Stimulated activated CD4-positive, alpha-beta T cell treated with anti-CD3 and anti-CD28 coated beads, Interleukin-4, amount 100 ng/mL, for 48 hours (primary cell): ENCODE measurements at places on chromosomes 4 and X.

DNA sequence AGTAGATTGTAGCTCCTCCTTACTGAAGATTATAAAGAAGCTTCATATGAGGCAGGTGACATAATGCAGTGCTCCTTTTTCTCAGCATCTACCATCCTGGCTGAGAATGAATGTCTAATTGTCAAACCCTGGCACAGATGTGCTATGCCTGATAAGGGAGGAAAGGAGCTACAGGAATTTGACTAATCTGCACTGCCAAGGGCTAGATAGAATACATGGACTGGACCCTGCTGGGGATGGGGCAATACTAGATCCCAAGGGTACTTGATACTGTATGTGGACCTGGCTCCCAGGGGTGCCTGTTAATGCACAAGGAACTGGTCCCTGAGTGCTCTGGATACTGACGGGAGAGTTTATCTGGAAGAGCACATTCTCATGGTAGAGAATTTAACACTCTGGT lies 362.2 kb upstream of the EMCN start:
- DNase-seq, result no peak

DNA sequence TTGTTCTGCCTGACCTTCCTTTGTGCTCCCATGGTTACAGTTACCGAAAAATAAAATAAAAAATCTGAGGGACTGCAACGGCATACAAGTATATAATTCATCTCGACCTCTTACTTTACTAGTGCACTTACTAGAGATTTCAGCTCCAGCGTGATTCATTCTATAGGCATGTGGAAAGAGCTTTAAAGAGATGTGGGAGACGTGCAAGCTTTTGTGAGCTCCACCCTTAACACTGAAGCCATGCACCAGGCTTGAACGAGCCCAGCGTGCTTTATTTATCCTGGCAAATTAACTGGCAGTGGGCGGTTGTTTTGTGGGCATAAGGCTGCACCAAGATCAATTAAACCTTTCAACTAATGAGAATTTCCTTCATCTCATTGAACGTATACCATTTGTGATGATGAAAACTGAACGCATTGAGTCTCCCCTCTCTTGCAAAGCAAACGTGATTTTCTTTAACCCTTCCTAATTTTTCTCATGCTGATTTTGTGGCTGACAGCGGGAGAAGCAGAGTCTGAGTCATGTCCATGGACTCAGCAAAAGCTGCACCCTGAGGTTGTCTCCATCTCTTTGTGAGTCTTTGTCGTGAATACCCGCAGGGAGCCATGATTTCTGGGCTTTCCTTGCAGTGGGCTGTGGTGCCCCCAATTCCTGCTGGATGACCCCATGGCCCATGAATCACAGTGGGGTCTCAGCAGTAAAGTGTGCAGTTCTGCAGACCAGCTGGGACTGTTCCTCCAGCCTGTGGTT lies 60.1 kb downstream of the MXRA5 start:
- no peak for DNase-seq

GRCh38 chr4:12697970-12698369 lies 786.2 kb downstream of the RAB28 start:
- DNase-seq, result no peak

- no peak for DNase-seq
Observed at GRCh38 chrX:107168257-107168656, 38.0 kb downstream of the NUP62CL start.

GRCh38 chrX:103626855-103627254 lies 1.9 kb upstream of the TCEAL1 start:
- no peak for DNase-seq

DNA sequence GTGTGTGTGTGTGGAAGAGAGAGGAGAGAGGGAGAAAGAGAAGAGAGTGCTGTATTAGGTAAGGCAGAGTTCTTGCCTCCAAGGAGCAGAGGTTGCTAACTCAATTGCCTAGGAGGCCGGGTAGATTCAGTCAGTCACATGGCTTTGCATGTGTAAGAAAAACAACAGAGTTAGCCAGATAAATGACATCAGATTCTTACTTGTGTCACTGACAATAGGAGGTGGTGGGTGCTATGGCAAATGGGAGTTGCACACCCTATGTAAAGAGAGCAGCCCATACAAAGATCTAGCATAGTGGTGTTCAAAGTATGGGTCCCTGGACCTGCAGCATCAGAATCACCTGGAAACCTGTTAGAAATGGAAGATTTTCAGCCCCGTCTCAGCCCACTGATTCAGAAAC lies 14.4 kb upstream of the PGRMC2 start:
- DNase-seq, result no peak

DNA sequence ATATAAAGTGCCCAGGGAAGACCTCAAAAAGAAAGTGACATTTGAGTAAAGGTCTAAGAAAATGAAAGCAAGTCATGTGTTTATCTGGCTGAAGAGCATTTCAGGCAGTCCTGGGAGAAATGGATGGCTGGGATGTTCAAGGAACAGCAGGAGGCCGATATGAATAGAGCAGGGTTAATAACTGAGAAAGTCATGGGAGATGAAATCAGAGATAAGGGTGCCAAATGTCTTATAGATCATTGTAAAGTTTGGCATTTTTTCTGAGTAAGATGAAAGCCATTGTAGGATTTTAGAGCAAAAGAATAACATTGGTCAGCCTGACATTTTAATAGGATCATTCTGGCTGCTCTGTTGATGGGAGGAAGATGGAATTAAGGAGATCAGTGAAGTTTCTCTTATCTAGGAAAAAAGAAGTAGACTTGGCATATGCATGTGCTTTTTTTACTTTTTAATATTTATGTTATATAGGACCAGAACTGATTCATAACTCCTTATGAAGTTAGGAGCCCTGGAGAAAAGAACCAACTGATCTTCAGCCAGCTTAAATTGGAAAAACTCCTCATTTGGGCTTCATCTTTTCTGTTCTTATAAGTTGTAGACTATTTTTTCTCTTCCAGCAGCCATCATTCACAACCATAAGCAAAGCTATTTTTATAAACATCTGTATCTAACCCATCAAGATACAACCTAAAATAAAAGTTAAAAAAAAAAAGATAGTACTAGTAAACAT lies 18.6 kb downstream of the AIMP1 start:
- DNase-seq, result no peak

- DNase-seq, result no peak
Observed at GRCh38 chrX:150680974-150681373, 12.2 kb upstream of the MTMR1 start.

- no peak for DNase-seq
Observed at GRCh38 chr4:99800332-99801004, 16.2 kb upstream of the DAPP1 start.

- no peak for DNase-seq
Observed at GRCh38 chrX:19907794-19908193, 20.4 kb upstream of the SH3KBP1 start.

DNA sequence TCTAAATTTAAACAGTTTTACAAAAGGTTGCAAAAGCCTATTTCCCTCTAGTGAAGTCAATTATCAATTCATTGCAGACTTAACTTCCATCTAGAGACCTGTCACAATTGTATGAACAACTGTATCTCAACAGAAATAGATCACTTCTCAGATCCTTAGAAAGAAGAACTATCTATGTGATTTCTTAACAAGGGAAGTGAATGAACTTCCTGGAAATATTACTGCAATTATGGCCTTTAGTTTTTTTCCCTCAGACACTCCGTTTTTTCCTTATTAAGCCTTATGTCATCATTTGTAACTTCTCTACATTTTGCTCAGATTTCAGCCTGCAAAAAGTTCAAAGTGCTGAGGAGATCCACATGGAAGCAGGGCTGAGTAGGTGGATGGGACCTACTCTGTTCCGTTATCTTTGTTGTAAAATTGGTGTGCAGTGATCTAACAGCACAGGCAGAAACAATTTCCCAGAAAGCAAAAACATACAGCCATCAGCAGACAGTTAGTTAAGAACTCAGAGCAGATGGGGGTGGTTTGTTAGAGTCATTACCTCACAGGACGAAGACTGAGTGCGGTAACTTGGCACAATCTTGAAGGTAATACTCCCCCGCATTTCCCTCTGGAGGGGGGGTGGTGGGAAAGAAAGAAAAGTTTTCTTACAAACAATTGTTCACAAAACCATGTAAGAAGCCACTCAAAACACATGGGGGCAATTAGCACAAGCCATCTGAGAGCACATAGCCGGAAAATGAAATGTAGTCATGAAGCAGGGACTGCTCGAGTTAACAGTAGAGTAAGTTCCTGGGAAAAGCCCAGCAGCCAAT lies 112.3 kb downstream of the NYX start:
- DNase-seq, result no peak

- no peak for DNase-seq
Observed at GRCh38 chr4:97003715-97004114, 1139.6 kb downstream of the STPG2 start.
